Stimulated activated CD4-positive, alpha-beta T cell treated with anti-CD3 and anti-CD28 coated beads, Interleukin-4, amount 100 ng/mL, for 4 hours (primary cell): ENCODE measurements at places on chromosomes 5 and 9.
A peak's percentile ranks its signal among the peaks of the same experiment; 100 is the strongest.

DNA sequence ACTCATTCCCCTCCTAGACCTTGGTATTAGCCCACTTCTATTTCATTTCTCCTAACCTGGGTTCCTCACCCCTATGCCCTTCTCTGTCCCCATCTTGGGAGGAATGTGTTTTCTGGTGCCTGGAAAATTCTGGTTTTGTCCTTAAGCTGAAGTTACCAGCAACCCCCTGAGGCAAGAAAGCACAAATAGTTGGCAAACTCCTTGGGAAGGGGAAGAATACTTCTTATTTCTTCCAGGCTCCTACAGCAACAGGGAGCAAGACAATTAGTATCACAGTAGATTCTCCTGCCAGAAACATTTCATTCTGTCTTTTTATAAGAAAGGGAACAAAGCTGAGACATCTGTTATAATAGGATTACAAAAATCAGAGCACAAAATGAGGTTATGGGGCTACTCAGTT is 142.5 kb downstream of the SNCAIP start:
- no peak for DNase-seq

- DNase-seq: no peak
Observed at GRCh38 chr5:143536364-143536763, 132.9 kb upstream of the NR3C1 start.

- DNase-seq: no peak
Observed at GRCh38 chr9:88528080-88528790, 6.7 kb upstream of the NXNL2 start.

GRCh38 chr9:83132768-83133167 is 69.8 kb upstream of the RASEF start:
- DNase-seq: no peak

GRCh38 chr5:178196281-178196812 is 8.0 kb upstream of the HNRNPAB start:
- no peak for DNase-seq

- peak; percentile 9 for DNase-seq
Observed at GRCh38 chr9:20242510-20243189, 379.6 kb downstream of the MLLT3 start.

GRCh38 chr9:1071730-1072129 is 21.6 kb downstream of the DMRT2 start:
- no peak for DNase-seq

- DNase-seq: no peak
Observed at GRCh38 chr5:160271836-160272235, 40.5 kb downstream of the CCNJL start.

- DNase-seq: no peak
Observed at GRCh38 chr5:25091921-25092320, 447.1 kb upstream of the CDH10 start.

- no peak for DNase-seq
Observed at GRCh38 chr9:82410306-82410705, 421.7 kb downstream of the SPATA31D1 start.

DNA sequence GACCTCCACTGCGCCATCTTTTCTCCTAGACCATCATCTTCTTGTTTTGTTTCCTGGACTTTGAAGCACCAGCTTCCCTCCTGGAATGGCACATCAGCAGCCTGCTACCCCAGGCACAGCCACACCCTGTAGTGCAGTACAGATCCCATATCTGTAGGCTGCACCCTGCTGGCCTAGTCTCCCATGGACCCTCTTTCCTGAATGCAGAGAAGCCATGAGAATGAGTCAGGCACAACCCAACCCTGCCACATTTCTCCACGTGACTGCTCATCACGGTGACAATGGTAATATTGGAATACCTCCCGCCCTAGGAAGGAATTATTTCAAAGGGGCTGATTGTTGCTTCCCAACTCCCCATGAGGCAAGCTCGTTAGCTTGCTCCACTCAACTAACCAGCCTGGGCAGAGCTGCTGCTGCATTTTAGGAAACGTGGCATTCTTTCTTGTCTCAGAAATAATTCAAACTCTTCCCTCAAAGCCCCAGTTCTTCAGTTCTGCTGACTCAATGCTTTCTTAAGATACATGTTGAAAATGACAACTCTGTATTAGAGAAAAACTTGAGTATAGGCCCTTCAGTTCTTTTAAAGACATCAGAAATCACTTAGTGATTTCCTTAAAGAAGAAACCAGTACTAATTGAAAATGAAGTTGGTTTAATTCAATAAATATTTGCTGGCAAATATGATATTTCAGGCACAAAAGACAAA is 328.1 kb downstream of the MLLT3 start:
- no peak for DNase-seq
